ENCODE measurements at places on chromosomes 3 and 15.

- DNase-seq = peak; percentile 49
These were observed 29.3 kb downstream of the NGRN start for GRCh38 chr15:90294601-90295269.

DNA sequence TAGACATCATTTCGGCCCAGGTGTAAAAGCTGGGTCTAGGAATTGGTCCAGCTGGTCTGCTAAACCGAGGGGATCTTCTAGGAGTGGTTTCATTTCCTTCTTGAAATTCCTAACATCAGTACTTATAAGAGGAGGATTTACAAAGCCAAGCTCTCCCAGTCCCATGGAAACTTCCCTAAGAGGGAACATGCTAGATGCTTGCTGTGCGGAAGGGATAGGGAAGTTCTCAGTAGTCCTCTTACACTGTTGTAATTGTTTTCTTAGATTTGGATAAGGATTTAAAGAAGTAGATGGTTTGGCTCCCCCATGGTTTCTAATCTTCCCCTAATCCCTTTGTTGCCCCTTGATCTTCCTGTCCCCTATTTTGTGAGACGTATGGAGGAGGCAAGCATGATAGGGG is 89.7 kb upstream of the XCR1 start:
- no peak for DNase-seq

DNA sequence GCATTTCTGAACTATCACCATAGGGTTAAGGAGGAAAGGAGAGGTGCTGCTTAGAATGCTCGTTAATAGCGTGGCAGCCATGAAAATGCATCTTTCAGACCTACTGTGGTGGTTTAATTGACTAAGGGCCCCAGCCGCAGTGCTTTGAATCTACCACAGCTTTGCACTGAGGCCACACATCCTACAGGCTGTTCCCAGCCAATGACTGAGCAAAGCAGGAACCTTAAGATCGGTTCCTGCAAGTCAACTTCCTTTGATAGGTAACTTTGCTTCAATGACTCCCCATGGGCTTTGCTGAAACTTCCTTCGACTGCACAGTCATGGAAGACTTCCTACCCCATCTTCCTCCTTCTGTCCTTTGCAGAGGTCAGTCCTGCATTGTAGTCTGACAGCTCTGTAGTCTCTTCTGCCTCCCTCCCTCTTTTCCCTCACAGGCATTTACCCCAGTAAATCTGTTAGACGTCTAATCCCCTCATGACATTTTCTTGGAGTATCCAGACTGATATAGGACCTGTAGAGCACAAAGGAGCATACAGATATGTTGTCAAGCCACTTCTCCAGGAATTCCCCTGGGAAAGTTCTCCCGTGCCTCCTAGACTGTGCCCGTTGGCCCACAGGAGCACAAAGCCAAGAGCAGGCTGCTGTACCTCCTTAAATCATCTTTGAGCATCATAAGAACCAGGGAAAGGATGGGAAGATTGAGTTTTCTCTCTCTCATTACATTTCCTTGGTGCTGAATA is 2.6 kb upstream of the BCL2A1 start:
- DNase-seq = no peak

DNA sequence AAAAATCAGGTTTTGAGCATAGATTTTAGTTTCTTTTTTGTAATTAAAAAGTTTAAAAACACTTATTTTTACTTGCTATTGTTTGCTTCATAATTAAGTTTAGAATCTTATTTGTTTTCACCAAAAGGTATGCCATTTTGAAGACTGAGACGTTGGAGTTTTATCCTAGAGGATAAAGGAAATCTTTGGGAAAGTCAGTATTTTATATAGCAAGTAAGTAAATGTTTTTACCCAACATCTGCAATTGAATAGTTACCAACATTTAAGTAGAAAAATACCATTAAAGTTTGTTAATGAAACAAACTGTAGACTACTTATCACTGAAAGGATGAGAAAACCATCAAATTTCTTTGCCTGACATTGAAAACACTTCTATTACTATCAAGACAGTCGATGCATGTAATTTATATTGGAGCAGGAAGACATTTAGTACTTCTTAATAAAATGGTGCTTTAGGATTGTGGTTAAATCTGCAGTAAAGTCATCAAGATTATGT is 14.0 kb upstream of the CHD2 start:
- DNase-seq = no peak

GRCh38 chr3:186965141-186965879 is 35.0 kb downstream of the ST6GAL1 start:
- no peak for DNase-seq

GRCh38 chr3:99232696-99233095 is 331.2 kb upstream of the DCBLD2 start:
- DNase-seq = no peak

DNA sequence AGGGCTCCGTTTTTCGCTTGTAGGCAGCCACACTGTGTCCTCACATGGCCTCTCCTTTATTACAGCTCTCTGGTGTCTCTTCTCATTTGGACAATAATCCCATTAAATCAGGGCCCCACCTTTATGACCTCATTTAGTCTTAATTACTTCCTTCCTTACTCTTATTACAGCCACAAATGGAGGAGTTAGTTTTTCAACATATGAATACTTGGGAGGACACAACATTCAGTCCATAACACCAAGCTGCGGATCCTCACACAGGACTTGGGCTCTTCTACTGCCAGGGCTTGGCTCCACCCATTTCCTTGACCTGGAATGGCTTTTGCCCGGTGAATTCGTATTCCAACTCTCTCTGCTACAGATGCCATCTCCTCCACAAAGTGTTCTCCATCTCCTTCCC is 74.3 kb upstream of the SLC7A14 start:
- DNase-seq = no peak

DNA sequence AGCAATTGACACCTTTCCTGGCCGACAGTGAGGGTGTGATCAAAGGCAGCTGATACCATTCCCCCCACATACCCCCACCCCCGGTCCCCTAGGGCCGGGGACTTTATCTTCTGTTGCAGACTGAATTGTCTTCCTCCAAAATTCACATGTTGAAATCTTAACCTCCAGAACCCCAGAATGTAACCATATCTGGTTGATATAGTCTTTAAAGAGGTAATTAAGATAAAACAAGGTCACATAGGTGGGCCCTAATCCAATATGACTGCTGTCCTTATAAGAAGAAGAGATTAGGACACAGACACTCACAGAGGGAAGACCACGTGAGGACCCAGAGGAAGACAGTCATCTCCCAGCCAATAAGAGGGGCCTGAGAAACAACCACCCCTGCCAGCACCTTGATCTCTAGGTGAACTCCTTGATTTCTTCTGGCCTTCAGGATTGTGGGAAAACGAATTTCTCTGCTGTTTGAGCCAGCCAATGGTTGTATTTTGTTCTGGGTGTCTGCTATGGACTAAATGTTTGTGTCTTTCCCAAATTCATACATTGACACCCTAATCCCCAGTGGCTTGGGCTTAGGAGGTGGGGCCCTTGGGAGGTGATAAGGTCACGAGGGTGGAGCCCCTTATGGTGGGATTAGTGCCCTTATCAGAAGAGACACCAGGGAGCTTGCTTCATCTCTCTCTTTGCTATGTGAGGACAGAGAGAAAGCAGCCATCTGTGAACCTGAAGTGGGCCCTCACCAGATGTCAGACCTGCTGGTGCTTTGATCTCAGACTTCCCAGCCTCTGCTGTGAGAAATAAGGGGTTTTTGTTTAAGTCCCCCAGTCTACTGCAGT is 144.0 kb downstream of the CHSY1 start:
- DNase-seq = no peak

- DNase-seq = no peak
These were observed 35.1 kb upstream of the IGSF11 start for GRCh38 chr3:119069725-119070124.

DNA sequence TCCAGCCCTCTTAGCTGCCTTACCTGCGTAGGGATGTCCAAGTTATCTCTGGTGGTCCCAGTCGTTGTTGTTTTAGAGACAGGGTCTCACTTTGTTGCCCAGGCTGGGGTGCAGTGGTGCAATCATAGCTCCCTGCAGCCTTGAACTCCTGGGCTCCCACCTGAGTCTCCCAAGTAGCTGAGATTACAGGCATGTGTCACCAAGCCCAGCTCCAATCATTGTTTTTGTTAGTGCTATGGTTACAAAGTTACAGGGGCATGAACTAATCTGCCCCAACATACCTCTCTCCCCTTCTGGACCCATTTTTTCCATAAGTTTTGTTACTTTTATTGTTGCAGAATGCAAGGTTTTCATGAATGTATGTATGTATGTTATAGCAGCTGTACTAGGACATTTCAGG is 54.7 kb downstream of the CTDSPL2 start:
- no peak for DNase-seq

DNA sequence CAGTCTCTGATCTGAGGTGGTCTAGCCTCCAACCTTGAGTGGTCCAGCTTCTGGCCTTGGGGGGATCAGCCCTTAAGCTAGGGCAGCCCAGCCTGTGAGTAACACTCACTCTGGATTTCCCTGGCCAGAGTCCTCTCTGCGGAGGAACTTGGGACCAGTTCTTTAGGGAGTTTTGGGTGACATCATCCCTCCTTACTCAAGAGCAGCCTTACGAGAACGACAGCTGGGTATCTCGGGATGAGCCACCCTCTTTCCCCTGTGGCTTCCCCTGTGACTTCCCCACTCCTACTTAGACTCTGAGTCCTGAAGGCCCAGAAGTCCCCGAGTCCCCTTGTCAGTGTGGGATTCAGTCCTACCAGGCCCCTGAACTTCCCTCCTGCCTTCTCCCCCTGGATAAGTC is 10.2 kb upstream of the PLXND1 start:
- no peak for DNase-seq

DNA sequence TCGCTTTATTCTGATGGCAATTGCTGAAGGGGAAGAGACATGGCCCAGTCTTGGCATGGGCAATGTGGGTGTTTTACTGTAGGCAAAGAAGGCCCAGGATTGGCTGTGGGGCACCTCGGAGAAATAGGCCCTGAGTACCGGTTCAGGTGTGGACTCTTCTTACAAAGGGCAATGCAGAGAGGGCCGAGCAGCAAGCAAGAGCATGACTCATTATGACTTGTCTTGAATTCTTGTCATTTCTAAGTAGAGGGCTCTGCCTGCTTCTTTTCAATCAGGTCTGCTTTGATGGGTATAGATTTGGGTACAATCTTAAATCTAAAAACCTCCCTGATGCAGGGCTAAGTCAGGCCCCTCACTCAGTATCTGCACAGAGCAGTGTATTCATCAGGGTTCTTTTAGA is 14.8 kb upstream of the BUB1B start:
- DNase-seq = no peak

DNA sequence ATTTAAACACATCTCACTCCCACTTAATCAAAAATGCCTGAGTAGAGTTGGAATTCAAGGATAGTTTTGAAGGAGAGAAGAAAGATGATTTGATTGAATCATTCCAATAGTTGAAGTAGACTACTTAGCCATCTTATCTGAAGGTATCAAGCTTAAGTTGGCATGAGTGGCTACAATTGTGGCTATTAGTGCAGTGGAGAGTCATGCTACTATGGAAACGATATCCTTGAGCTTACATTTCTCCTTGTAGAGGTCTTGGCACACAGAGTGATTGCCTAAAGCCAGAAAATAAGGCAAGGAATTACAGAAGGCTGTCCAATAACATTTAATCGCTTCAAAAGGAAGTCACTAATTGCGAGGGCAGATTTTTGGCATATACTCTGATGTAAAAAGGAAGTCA is 1022.7 kb downstream of the IGSF11 start:
- DNase-seq = no peak

GRCh38 chr15:65789105-65789504 is 3.0 kb downstream of the DENND4A start:
- DNase-seq = no peak

GRCh38 chr3:159726231-159726964 is 262.2 kb upstream of the IL12A start:
- no peak for DNase-seq

DNA sequence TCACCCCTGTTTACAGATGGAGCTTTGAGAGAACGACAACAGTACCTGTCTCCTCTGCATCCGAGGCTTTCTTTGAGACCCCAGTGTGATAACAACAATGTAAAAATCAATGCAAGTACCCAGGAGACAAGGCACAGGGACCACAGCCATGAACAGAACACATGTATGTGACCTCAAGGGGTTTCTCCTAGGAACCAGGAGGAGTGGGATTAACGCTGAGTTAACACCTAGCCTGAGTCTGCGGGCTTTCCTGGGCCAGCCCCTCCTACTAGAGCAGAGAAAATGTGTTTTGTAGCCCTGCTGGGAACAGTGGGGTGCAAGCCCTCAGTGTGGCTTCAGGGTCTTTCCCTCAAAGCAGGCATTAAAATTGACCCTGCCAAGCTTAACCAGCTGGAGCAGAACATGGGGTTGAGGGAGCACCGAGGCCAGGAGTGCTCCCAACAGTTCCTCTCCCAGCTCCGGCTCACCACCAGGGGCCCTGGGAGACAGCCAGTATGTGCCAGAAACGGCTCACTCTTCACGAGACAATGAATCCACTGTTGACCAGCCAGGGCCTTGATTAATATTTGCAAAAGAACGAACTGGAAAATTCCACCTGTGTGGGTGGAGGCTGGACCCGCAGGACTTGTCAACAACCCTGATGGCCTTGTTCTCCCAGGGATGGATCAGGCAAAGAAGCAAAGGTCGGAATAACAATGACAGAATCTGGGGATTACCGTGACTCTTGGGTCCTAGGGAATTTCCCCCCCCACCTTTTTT is 3.6 kb downstream of the CHDH start:
- peak; percentile 92 for DNase-seq

GRCh38 chr3:159001711-159002110 is 199.9 kb downstream of the MFSD1 start:
- DNase-seq = no peak

DNA sequence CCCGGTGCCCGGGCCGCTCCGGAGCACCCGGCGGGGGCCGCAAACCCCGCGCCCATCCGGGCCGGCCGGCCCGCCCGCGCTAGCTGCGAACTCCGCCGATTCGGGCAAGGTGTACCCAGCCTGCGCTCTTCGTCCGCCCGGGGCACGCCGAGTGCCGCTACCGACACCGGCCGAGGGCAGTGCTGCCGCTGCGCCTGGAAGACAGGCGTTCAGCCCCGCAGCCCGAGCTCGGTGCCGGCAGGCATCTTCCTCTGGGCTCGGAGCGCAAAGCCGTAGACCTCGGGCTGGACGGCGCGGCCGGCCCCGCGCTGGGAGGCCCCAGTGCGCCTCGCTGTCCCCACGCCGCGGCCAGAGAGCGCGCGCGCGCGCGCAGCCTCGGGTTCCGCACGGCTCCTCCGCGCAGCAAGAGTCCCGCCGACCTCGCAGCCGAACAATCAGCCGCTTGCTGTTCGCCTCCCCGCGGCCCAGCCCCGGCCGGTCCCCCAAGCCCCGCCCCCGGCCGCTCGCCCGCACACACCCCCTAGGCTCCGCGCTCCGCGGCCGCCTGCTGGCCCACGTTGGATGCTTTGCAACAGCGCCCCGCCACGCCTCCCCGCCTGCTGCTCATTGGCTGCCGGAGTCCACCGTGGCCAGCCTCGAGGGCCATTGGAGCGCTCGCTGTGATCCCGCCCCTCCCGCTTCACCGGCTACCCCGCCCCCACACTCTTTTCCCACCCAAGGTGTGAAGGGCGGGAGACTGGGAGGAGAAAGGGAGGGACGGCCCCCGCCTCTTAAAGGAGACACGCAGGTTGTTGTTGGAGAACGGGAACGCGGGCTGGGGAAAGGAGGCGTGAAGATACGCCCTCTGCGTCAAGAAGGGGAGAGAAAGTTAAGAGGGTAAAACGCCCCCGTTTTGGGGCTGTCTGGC is at the start of gene LRIG1:
TSS of gene LRIG1 (minus strand) at position 447 of the 907 bp plus-strand sequence. CDS start 615 bp downstream, outside the sequence.
- peak; percentile 99 for DNase-seq

- DNase-seq = no peak
These were observed 154.5 kb downstream of the NSUN3 start for GRCh38 chr3:94217406-94217805.
